ENCODE measurements at places on chromosomes 2 and 18. TPM values are rescaled to one million over a fixed set of nuclear protein-coding genes. Genes with fewer than 3 reads are reported as not detected.

GREB1L gene
- 16.2 TPM for total RNA-seq

LYPD1 gene
- 51.1 TPM for total RNA-seq

ANKMY1 gene
- total RNA-seq: 7.2 TPM

PTPRM gene
- 59.6 TPM for total RNA-seq

ONECUT2 gene
- total RNA-seq: 6.2 TPM

SRD5A2 gene
- not detected for total RNA-seq

CHST10 gene
- total RNA-seq: 11.1 TPM

- no peaks in the 10 kb centered on the region for H3K36me3 ChIP-seq
- no peak for DNase-seq
- no peak overlapping the region for H3K27ac ChIP-seq
- H3K4me1 ChIP-seq: no peaks in the 10 kb centered on the region
- H3K4me3 ChIP-seq: no peak overlapping the region
- no peaks in the 10 kb centered on the region for H3K27me3 ChIP-seq
These were observed 31.2 kb downstream of the MAP3K2 start for GRCh38 chr2:127356531-127356930.

- DNase-seq: no peak
- H3K36me3 ChIP-seq: no peaks in the 10 kb centered on the region
- peaks cover 5% of the 10 kb centered on the region for H3K27me3 ChIP-seq
- H3K4me1 ChIP-seq: no peaks in the 10 kb centered on the region
- H3K4me3 ChIP-seq: no peak overlapping the region
These were observed 13.5 kb upstream of the TFCP2L1 start for GRCh38 chr2:121298476-121298875.

GRCh38 chr2:143694335-143694734 is 565.1 kb downstream of the ARHGAP15 start:
- no peaks in the 10 kb centered on the region for H3K4me1 ChIP-seq
- H3K36me3 ChIP-seq: no peaks in the 10 kb centered on the region
- DNase-seq: no peak

- H3K27me3 ChIP-seq: peaks cover 40% of the 10 kb centered on the region
- DNase-seq: no peak
- H3K4me1 ChIP-seq: peaks cover 24% of the 10 kb centered on the region
- H3K27ac ChIP-seq: no peak overlapping the region
These were observed 2.9 kb upstream of the EPAS1 start for GRCh38 chr2:46294176-46294836.

DNA sequence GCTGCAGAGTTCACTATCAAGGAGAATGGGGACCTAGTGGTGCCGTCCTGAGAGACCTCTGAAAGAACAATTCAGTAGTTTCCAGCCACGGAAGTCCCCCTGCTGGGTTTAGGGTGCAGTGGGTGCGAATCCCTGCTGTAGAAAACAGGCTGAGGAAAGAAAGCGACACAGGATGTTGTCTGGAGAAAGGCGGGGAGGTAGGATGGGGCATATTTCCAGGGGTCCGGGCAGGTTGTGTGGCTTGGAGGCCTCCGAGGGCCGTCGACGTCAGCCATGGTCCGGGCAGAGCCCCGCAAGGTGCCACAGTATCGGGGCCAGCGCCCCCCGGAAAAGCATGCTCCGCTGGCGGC is 807 bp upstream of the CREB1 start:
- H3K4me3 ChIP-seq: peak overlapping the region; percentile 80
- DNase-seq: no peak
- H3K4me1 ChIP-seq: peaks cover 3% of the 10 kb centered on the region
- no peaks in the 10 kb centered on the region for H3K27me3 ChIP-seq

DNA sequence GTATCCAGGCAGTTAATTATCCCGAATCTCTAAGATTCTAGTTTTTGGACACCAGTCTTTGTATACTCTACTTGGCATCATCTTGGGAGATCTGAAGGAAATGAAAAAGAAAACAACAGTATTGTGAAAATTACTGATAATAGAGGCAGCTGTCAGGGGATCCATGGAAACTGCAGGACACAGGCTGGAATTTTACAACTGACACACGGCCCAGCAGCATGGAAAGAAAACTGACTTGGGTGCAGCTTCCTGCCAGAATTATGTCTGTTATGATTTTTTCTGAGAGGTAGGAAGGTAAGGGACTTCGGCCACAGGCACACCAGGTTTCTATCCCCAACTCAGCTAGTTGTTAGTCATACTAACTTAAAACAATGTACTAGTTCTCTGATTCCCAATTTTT is 57.7 kb upstream of the ERBB4 start:
- no peak overlapping the region for H3K27ac ChIP-seq
- no peaks in the 10 kb centered on the region for H3K27me3 ChIP-seq
- H3K36me3 ChIP-seq: no peaks in the 10 kb centered on the region
- no peaks in the 10 kb centered on the region for H3K4me1 ChIP-seq

DNA sequence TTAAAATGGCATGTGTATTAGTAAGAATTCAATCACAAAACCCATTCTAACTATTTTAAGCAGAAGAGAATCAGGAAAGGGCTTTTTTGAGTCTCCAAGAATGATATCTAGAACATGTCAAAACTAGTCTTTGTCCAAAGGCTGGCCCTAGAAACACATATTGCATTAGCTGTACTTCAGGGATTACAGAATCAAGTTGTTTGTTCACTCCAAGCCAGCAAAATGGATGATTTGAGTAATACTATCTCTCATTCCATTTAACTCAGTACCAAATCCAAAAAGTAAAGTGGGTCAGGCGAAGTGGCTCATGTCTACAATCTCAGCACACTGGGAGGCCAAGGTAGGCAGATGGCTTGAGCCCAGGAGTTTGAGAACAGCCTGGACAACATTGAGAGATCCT is 41.3 kb downstream of the ATF2 start:
- no peaks in the 10 kb centered on the region for H3K27me3 ChIP-seq
- no peak overlapping the region for H3K27ac ChIP-seq
- H3K4me1 ChIP-seq: no peaks in the 10 kb centered on the region
- H3K4me3 ChIP-seq: no peak overlapping the region
- peaks cover 3% of the 10 kb centered on the region for H3K36me3 ChIP-seq

GRCh38 chr18:48475635-48476549 is 62.9 kb upstream of the CTIF start:
- peak; percentile 63 for DNase-seq
- H3K4me1 ChIP-seq: no peaks in the 10 kb centered on the region
- no peaks in the 10 kb centered on the region for H3K27me3 ChIP-seq
- no peak overlapping the region for H3K27ac ChIP-seq
- no peaks in the 10 kb centered on the region for H3K36me3 ChIP-seq

DNA sequence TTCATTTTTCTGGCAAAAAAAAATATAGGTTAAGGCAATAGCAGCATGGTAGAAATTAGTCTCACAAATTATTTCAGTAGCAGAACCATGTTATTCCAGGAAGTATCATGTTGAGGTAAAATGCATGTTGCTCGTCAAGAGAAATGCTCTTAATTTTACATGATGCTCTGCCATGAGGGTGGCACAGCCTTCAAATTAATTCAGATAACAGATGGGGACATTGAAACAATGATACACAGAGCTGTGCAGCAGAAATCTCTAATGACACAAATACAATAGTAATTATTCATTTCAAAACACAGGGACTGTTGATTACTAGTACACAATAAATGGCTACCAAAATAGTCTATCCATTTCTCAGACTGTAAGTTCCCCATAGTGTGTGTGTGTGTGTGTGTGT is 24.8 kb downstream of the GAREM1 start:
- H3K4me1 ChIP-seq: no peaks in the 10 kb centered on the region
- H3K27me3 ChIP-seq: no peaks in the 10 kb centered on the region
- DNase-seq: no peak
- no peaks in the 10 kb centered on the region for H3K36me3 ChIP-seq
- H3K27ac ChIP-seq: no peak overlapping the region

- H3K4me1 ChIP-seq: peaks cover 10% of the 10 kb centered on the region
- no peaks in the 10 kb centered on the region for H3K36me3 ChIP-seq
- H3K27ac ChIP-seq: no peak overlapping the region
- H3K27me3 ChIP-seq: no peaks in the 10 kb centered on the region
These were observed 26.7 kb downstream of the ATOH8 start for GRCh38 chr2:85780316-85781012.

GRCh38 chr2:73886357-73886756 is 6.5 kb upstream of the ACTG2 start:
- H3K4me3 ChIP-seq: no peak overlapping the region
- H3K4me1 ChIP-seq: peaks cover 9% of the 10 kb centered on the region
- H3K27me3 ChIP-seq: peaks cover 14% of the 10 kb centered on the region
- no peak for DNase-seq
- H3K36me3 ChIP-seq: no peaks in the 10 kb centered on the region

- H3K4me1 ChIP-seq: no peaks in the 10 kb centered on the region
- H3K27me3 ChIP-seq: no peaks in the 10 kb centered on the region
- H3K36me3 ChIP-seq: no peaks in the 10 kb centered on the region
These were observed 27.5 kb downstream of the CNRIP1 start for GRCh38 chr2:68292108-68292710.

GRCh38 chr2:28683100-28683706 is 68.4 kb upstream of the PPP1CB start:
- no peaks in the 10 kb centered on the region for H3K27me3 ChIP-seq
- peaks cover 27% of the 10 kb centered on the region for H3K4me1 ChIP-seq
- H3K36me3 ChIP-seq: no peaks in the 10 kb centered on the region
- peak overlapping the region; percentile 32 for H3K27ac ChIP-seq

- H3K36me3 ChIP-seq: no peaks in the 10 kb centered on the region
- no peaks in the 10 kb centered on the region for H3K27me3 ChIP-seq
- H3K4me1 ChIP-seq: no peaks in the 10 kb centered on the region
- no peak overlapping the region for H3K4me3 ChIP-seq
- no peak overlapping the region for H3K27ac ChIP-seq
These were observed 88.6 kb downstream of the SLC5A7 start for GRCh38 chr2:108074946-108075345.

- no peaks in the 10 kb centered on the region for H3K36me3 ChIP-seq
- no peaks in the 10 kb centered on the region for H3K27me3 ChIP-seq
- no peak for DNase-seq
- H3K4me3 ChIP-seq: no peak overlapping the region
- no peak overlapping the region for H3K27ac ChIP-seq
- H3K4me1 ChIP-seq: no peaks in the 10 kb centered on the region
These were observed 32.3 kb downstream of the SPAST start for GRCh38 chr2:32095671-32096070.

DNA sequence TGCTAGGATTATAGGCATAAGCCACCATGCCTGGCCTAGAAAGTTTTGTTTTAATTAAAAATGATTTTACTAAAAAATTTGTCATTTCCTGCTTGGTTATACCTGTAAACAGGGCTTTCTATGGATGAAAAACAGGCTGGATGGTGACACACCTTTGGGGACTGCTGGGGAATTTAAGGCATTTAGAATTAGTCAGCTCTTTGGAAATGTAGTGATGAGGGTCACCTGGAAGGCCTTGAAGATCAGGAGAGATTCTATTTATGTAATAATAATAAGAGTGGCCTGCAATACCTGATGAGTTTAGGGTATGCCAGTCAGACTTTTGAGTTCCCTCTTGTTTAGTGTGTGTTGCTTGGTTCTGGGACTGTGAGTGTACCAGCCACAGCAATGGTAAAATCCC is 51.1 kb downstream of the RALBP1 start:
- H3K4me3 ChIP-seq: no peak overlapping the region
- DNase-seq: no peak
- no peak overlapping the region for H3K27ac ChIP-seq
- no peaks in the 10 kb centered on the region for H3K27me3 ChIP-seq
- H3K36me3 ChIP-seq: peaks cover 4% of the 10 kb centered on the region

GRCh38 chr2:119049968-119050704 is 108.1 kb downstream of the MARCO start:
- no peaks in the 10 kb centered on the region for H3K36me3 ChIP-seq
- no peak for DNase-seq
- no peaks in the 10 kb centered on the region for H3K27me3 ChIP-seq
- no peak overlapping the region for H3K4me3 ChIP-seq

GRCh38 chr18:45852631-45853030 is 27.2 kb downstream of the SIGLEC15 start:
- peaks cover 33% of the 10 kb centered on the region for H3K36me3 ChIP-seq
- H3K27ac ChIP-seq: no peak overlapping the region
- no peaks in the 10 kb centered on the region for H3K4me1 ChIP-seq

DNA sequence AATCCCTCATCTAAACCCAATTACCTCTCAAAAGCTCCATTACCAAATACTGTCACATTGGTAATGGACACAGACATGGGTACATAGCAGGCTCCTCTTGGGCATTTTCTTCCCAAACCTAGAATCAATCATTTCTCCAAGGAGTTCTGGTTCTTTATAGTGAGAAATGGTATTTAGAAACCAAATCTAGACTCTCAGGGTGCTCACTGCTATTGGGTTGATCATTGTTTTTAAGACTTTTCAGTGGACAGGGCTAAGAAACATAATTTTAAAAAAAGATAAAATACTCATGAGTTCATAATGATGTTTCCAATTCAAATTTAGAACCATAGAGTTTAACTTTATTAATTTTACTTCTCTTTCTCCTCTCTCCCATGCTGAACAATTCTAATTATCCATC is 9.4 kb upstream of the GLI2 start:
- DNase-seq: no peak
- no peaks in the 10 kb centered on the region for H3K27me3 ChIP-seq
- no peak overlapping the region for H3K27ac ChIP-seq
- no peaks in the 10 kb centered on the region for H3K36me3 ChIP-seq
- H3K4me1 ChIP-seq: peaks cover 28% of the 10 kb centered on the region
- H3K4me3 ChIP-seq: no peak overlapping the region

- no peak overlapping the region for H3K4me3 ChIP-seq
- DNase-seq: no peak
These were observed 155.0 kb upstream of the HNMT start for GRCh38 chr2:137809252-137809651.

GRCh38 chr2:123521854-123522253 is 503.2 kb upstream of the CNTNAP5 start:
- no peaks in the 10 kb centered on the region for H3K4me1 ChIP-seq
- no peaks in the 10 kb centered on the region for H3K27me3 ChIP-seq
- no peaks in the 10 kb centered on the region for H3K36me3 ChIP-seq
- H3K27ac ChIP-seq: no peak overlapping the region
- H3K4me3 ChIP-seq: no peak overlapping the region
- DNase-seq: no peak

GRCh38 chr2:196249860-196250259 is 78.5 kb upstream of the STK17B start:
- no peaks in the 10 kb centered on the region for H3K36me3 ChIP-seq
- H3K4me1 ChIP-seq: peaks cover 26% of the 10 kb centered on the region
- H3K27me3 ChIP-seq: no peaks in the 10 kb centered on the region
- peak; percentile 73 for DNase-seq

GRCh38 chr18:58314284-58314683 is 270.3 kb downstream of the NEDD4L start:
- H3K4me3 ChIP-seq: peak overlapping the region; percentile 3
- peaks cover 4% of the 10 kb centered on the region for H3K36me3 ChIP-seq
- peaks cover 33% of the 10 kb centered on the region for H3K4me1 ChIP-seq
- DNase-seq: peak; percentile 95
- H3K27ac ChIP-seq: peak overlapping the region; percentile 66
- H3K27me3 ChIP-seq: no peaks in the 10 kb centered on the region

- H3K4me1 ChIP-seq: peaks cover 17% of the 10 kb centered on the region
- H3K27me3 ChIP-seq: no peaks in the 10 kb centered on the region
- H3K4me3 ChIP-seq: no peak overlapping the region
- H3K36me3 ChIP-seq: no peaks in the 10 kb centered on the region
These were observed 248.0 kb upstream of the TANK start for GRCh38 chr2:160912276-160912675.

- DNase-seq: no peak
- H3K36me3 ChIP-seq: no peaks in the 10 kb centered on the region
- no peak overlapping the region for H3K27ac ChIP-seq
- peaks cover 7% of the 10 kb centered on the region for H3K4me1 ChIP-seq
- H3K27me3 ChIP-seq: peaks cover 34% of the 10 kb centered on the region
These were observed 32.6 kb upstream of the NPC1 start for GRCh38 chr18:23618862-23619387.

All from astrocyte (in vitro differentiated cells and primary cell).